NCI-H1105 (cell line): ENCODE measurements at places on chromosomes 6 and 20.

DNA sequence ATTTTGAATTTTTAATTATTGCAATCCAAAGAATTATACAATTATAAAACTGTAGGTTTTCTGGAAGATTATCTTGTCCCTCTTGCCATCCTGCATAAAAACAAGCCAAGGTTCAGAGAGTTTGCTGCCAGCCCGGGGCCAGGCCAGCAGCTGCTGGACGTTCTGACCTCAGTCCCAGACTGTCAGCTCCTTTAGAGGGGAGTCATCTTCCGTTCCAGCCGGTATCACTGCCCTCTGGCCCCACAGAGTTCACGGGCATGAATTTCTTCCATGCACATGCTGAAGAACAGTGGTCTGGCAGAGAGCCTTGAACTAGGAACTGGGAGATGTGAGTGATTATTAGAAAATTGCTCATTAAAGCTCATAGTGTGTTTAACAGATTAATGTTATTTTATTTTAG is 130.4 kb upstream of the QKI start:
- no peak for DNase-seq

DNA sequence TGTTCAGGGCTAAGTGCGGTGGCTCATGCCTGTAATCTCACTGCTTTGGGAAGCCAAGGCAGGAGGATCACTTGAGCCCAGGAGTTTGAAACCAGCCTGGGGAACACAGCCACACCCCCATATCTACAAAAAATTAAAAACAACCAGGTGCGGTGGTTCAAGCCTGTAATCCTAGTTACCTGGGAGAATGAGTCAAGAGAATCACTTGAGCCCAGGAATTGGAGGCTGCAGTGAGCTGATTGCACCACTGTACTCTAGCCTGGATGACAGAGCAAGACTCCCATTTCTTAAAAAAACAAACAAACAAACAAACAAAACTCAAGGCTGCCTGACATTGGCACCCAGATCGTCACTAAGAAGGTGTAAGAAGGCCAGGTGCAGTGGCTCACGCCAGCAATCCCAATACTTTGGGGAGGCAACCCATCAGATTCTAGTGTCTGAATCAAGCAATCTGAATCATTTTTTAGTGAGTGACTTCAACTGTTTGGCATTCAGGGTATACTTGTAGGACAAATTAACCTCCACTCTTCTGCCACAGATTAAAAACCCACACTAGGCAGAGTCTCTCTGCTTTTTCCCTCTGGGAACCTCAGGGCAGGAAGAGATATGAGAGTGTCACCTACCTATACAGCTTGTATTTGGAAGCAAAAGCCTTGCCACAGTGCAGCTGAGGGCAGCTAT is 6.1 kb downstream of the PLAGL2 start:
- no peak for DNase-seq

- peak; percentile 80 for DNase-seq
These were observed 518.6 kb downstream of the BMP2 start for GRCh38 chr20:7285918-7286556.

GRCh38 chr20:19918965-19919329 is 98.2 kb upstream of the NAA20 start:
- no peak for DNase-seq

GRCh38 chr6:13278164-13278563 is 50.2 kb downstream of the TBC1D7 start:
- no peak for DNase-seq

DNA sequence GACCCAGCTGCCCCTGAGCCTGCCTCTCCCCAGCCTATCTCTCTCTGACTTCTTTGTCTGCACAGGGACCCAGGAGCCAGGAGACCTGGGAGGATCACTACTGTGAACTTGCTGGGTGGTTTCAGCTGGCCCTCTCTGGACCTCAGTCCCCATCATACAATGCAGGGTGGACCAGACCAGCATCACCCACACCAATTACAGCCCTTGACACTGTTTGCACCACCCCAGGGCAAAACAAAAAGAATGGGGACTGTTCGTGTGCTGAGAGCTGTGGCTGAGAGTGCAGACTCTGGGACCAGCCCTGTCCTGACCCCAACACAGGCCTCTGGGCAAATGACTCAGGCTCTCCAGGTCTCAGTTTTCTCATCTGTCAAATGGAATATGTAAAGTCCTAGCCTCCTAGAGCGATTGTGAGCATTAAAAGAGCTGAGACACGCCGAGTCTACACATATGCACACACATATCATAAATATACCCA is 25.4 kb downstream of the PTGIS start:
- DNase-seq: no peak
